ENCODE measurements at places on chromosomes 2 and 18. TPM values are rescaled to one million over a fixed set of nuclear protein-coding genes. Genes with fewer than 3 reads are reported as not detected.

The NABP1 gene
- total RNA-seq: 35.9 TPM

The SLC9A4 gene
- total RNA-seq: not detected

DNA sequence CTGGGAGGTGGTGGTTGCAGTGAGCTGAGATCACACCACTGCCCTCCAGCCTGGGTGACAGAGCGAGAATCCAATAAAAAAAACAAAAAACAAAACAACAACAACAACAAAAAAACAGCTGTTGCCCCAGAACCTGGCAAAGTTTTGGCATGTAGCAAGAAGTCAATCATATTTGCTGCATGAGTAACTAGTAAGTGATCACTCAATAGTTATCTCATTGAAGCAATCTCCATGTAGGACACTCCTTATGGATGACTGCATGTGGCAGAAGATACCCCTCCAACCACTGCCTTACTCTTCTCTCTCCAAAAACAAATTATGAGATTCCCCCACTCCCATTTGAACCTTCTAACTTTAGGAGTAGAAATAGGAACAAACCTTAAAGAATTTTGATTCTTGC, 113.7 kb downstream of the TTC27 start:
- peaks cover 4% of the 10 kb centered on the region for H3K36me3 ChIP-seq
- H3K27ac ChIP-seq: no peak overlapping the region
- no peak for DNase-seq

DNA sequence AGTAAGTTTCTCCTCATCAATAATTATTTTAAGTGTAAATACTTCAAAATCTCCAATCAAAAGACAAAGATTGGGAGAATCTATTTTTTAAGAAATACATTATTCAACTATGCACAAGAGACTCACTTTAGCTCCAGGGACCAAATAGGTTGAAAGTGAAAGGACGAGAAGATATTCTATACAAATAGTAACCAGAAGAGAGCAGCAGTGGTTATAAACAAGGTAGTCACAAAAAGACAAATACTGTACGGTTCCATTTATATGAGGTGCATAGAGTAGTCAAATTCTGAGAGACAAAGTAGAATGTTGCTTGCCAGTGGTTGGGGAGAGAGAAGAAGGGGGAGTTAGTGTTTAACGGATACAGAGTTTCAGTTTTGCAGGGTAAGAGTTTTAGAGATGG, 69.8 kb downstream of the POU3F3 start:
- no peak overlapping the region for H3K27ac ChIP-seq
- H3K4me1 ChIP-seq: no peaks in the 10 kb centered on the region

GRCh38 chr2:96655526-96655925, 13.0 kb downstream of the FER1L5 start:
- H3K4me3 ChIP-seq: no peak overlapping the region
- DNase-seq: no peak
- H3K4me1 ChIP-seq: no peaks in the 10 kb centered on the region
- H3K36me3 ChIP-seq: no peaks in the 10 kb centered on the region
